ENCODE measurements at places on chromosomes 2 and 18.

GRCh38 chr18:50073319-50073718, 121.6 kb downstream of the MYO5B start:
- no peak for DNase-seq

GRCh38 chr2:147040298-147041120, 804.3 kb upstream of the ACVR2A start:
- DNase-seq, result no peak

DNA sequence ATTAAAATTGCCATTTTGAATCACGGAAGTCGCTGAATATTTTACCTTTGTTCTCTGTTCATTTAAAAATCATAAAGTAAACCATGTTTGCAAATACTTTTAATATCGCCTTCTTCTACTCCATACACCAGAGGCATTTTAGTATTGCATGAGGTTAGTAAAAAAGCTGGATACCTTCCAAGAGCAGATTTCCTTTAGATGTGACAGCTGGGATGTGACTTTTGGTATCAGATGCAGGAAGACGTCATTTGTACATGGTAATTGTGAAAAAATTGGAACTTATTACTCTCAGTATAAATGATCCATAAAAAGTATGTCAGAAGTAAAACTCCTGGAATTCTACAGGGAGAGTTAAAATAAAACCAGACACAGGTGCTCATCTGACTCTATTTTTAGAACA, 89.5 kb downstream of the SLC4A10 start:
- DNase-seq, result no peak

DNA sequence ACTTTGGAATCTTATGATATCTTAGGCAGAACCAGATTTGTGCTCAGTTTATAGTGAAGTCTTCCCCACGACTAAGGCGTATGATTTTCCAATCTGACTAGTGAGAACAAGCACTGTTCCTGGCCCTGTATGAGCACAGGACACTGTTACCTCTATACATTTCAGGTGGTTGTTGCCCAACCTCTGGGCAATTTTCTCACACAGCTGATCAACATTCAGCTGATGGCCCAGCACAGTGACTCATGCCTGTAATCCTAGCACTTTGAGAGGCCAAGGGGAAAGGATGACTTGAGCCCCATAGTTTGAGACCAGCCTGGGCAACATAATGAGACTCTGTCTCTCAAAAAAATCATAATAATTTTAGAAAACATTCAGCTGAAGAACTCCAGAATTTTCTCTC, 119.5 kb downstream of the ASXL3 start:
- DNase-seq, result no peak

GRCh38 chr18:75183973-75184493, 24.9 kb downstream of the PTGR3 start:
- DNase-seq, result no peak

- no peak for DNase-seq
Measured at GRCh38 chr18:46677611-46678010, 20.6 kb upstream of the LOXHD1 start.

DNA sequence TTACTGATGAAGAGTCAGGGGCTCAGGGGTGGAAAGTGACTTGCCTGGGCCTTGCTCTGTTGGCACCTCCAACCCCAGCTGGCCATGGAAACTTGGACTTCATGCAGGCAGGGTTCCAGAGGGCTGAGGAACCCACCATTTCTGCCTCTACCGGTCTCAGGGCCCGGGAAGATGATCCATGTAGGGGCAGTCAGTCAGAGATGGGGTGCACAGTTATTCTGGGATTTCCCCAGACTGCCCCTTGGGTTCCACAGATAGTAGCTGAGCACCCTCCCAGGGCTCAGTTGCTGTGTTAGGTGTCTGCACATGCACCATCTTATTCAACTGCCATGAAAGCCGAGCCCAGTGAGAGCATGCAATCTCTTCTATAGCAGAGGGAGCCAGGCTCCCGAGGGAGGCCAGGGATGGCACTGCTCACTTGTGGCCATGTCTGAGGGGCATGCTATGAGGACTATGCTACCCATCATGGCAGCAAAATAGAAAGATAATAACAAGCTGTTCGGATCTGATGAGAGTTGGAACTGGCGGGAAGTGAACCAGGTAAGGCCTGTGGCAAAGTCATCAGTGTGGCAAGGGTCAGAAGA, 37.3 kb downstream of the RHOB start:
- no peak for DNase-seq

DNA sequence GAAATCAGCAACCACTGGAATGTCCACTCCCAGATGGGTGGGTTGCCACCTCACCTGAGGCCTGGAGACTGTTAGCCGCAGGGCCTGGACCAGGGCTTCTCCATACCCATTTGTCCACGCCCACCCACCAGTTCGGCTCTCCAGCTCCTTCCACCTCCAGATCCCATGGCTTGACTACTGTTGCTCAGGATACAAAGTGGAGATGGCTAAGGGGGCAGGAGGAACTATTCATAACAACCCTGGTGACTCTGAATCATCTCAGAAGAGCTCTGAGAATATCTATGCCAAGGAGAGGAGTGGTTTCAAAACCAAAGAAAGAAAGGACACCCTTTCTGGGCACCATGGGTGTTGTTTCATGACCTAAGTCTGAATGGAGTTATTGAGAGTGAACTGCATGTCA, 145.8 kb downstream of the LAMA3 start:
- no peak for DNase-seq

- DNase-seq, result no peak
Measured at GRCh38 chr18:12637393-12637792, 20.5 kb downstream of the SPIRE1 start.

- no peak for DNase-seq
Measured at GRCh38 chr2:98483257-98483861, 38.7 kb downstream of the INPP4A start.

- DNase-seq, result no peak
Measured at GRCh38 chr18:48994044-48994651, 43.4 kb upstream of the SMAD7 start.

- DNase-seq, result no peak
Measured at GRCh38 chr2:235745597-235745996, 251.8 kb downstream of the AGAP1 start.

- DNase-seq, result no peak
Measured at GRCh38 chr2:72757177-72757775, 68.6 kb downstream of the EXOC6B start.

GRCh38 chr2:20072436-20073158, 21.2 kb upstream of the LAPTM4A start:
- no peak for DNase-seq

- DNase-seq, result no peak
Measured at GRCh38 chr2:207437524-207438143, 92.1 kb upstream of the CREB1 start.

GRCh38 chr2:84894758-84895520, 10.5 kb upstream of the TMSB10 start:
- no peak for DNase-seq

DNA sequence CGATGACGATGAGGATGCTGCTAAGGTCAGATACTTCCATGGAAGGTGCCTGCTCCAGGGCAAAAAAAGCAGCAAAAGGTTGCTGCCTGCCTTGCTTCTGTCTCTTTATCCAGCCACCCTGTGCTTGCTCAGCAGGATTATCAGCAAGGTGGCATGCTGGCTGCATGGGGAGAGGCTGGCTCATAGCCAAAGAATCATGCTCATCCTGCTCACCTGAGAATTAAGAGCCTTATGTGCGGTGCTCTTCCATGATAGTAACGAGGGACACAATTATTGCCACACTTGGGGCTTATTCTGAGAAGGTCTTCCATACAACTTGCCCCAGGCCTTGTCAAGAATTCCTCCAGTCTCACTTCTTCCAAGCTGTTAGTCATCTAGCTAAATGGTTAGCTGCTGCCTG, 60.4 kb upstream of the SEC11C start:
- no peak for DNase-seq

DNA sequence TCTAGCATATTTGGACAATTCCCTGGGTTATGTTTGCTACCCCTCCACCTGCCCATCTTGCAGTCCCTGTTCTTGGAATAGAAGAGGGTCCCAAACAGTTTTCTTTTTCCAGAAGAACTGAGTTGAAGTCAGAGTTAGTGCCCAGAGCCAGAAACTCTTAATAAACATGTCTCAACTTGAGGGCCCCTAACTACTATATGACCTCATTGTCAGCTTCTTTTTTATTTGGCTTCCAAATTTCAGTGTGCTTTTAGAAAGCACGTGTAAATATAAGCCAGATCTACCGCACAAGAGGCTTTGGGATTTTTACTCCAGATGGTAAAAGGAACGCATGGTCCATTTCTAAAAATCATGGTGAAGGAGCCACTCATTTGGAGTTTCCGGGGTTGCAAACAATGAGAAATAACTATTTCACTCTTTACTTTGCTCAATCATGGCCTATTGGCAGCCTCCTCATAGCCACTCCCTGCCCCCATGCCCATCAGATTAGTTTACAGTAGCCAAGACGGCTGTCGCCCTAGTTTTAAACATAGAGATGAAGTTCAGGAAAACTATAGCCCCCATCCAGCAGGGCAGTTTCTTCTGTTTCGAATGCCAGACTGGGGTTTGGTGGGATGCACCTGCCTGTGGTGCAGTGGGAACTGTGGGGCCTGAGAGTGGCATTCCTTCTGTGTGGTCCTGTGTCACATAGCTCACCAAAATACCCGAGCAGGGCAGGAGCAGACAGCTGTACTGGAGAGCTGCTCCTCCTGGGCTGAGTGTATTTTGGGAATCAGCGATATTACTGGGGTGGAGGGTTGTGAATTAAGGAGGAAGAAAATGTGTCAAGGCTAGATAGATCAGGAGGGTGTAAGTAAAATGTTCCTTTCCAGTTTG, 1.7 kb downstream of the MAPRE3 start:
- no peak for DNase-seq

DNA sequence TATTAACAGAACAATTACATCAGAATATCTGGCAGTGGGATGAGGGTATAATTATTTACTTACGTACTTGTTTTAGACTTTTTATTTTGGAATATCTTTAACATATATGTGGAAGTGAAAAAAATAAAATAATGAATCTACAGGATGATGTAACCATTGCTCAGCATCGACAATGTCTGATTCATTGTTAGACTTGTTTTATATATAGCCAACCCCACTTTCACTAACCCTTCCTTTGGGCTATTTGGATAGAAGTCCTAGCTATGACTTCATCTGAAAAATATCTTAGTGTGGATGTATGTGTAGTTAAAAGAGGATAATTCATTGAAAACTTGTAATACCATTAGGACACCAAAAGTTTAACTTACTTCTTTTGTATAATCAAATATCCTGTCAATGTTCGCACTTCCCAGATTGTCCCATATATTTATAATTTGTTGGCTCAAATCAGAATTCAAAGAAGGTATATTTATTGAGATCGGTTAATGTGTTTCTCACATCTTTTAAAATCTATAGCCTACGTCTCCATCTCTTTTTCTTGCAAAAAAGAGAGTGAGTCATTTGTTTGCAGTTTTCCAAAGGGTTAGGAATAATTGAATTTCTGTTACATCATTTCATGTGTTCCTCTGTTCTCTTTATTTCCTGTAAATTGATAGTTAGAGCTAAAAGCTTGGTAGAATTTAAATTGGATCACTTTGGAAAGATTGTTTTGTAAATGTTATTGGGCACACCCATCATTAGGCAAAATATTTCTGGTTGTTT, 506.1 kb upstream of the FAM98A start:
- DNase-seq, result no peak

DNA sequence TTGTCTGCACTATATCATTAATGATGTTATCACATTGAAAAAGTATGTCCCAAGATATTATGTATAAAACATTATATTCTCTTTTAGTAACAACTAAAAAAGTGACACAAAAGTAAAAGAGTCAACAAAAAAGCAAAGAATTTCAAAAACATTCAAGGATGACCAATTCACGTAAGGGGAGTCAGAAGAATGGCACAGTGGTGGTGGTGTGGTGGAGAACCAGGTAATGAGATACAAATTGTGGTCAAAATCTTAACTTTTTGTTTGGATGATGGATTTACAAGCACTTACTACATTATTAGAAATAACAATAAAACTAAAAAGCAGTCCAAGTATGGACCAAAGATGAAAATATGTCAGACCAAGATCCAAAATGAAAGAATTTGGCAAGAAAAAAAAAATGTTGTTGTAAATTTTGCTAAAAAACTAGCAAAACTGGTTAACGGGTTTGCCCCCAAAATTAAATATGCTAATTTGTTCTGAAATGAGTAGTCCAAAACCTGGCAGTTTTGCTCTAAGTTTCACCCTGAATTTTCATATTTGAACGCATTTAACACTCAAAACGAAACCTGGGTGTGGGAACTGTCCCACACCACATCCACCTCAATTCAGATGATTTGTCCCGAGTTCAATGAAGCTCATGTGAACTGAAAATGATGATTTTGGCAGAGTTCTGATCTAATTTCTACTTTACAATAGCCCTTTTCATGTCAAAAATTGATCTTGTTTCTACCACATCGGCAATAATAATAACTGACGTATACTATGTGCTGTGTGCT, 135.8 kb downstream of the IKZF2 start:
- no peak for DNase-seq

GRCh38 chr18:39259736-39260135, 1694.1 kb upstream of the CELF4 start:
- no peak for DNase-seq

GRCh38 chr2:61920548-61920947, 15.1 kb downstream of the COMMD1 start:
- DNase-seq, result no peak

- no peak for DNase-seq
Measured at GRCh38 chr2:181165199-181165868, 184.9 kb downstream of the UBE2E3 start.

GRCh38 chr18:59898093-59898492, 1.7 kb upstream of the PMAIP1 start:
- DNase-seq, result no peak

- no peak for DNase-seq
Measured at GRCh38 chr2:190809139-190809764, 71.4 kb upstream of the GLS start.

GRCh38 chr2:238726670-238727584, 121.0 kb upstream of the TWIST2 start:
- no peak for DNase-seq

DNA sequence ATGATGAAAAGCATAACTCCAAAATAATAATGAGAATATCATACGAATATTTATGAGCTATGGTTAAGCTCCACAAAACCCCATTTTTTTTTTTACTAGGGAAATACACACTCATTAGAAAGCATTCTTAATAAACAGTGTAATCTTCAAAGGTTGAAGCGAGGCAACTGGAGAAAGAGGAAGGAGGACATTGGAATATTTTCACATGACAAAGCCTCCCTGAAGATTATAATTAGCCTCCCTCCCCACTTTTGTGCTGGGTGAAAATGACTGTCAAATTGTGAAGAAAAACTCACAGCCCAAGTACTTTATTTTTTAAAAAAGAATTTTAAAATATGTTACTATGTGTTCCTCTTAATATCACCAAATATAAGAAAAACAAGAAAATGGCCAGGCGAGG, 64.1 kb upstream of the NFU1 start:
- no peak for DNase-seq

GRCh38 chr2:97677480-97677879, 8.0 kb downstream of the C2orf92 start:
- no peak for DNase-seq

- DNase-seq, result no peak
Measured at GRCh38 chr2:69242651-69243051, 144.4 kb downstream of the GFPT1 start.

DNA sequence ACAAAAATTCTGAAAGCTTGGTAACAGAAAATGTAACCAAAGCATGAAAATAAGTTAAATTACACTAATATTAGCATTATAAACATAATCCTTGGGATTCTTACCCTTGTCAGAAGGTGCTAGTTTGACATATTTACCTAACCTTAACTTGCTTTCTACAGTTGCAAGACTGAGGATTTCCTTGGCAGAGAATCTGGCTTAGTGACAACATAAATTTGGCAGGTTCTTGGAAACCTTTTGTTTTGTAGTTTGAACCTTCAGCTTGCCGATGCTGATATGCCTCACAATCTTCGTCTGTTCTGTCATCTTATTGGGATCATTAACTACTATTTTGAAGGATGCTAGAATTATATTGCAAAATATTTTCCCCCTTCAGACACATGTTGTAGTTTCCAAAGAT, 3.4 kb downstream of the XIRP2 start:
- no peak for DNase-seq
